ENCODE measurements at places on chromosomes 2 and 18.

DNA sequence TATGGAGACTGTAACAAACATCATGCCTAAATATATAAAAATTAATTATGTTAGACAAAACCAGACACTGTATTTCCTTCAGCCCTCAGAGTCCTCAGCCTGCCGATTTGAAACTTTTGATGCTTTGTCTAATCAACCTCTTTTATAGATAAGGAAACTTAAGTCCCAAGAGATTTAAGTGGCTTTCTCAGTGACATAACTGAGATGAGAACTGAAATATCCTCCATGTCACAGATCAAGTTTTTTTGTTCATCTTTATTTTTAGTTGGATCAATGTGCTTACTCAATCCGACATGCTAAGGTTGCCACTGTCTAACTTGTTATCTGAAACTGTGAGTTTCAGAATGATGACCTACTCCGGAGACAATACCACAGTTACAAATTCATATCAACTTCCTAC is 72.3 kb downstream of the BARD1 start:
- DNase-seq: no peak

DNA sequence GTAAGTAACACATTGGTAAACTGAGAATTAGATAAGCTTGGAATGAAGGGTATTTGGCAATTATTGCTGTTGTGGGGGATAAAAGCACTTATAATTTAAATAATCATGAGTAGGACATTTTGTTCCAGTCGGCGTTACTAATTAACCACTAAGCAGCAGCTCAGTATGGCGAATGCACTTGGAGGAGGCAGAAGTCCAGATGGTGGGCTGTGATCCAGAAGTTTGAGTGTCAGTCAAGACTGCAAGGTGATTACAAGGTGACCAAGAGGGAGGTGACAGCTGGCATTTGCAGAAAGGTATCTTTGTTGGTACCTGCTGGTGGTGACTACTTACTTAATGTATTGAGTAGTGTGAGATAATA is 643.6 kb upstream of the FAM98A start:
- DNase-seq: no peak

DNA sequence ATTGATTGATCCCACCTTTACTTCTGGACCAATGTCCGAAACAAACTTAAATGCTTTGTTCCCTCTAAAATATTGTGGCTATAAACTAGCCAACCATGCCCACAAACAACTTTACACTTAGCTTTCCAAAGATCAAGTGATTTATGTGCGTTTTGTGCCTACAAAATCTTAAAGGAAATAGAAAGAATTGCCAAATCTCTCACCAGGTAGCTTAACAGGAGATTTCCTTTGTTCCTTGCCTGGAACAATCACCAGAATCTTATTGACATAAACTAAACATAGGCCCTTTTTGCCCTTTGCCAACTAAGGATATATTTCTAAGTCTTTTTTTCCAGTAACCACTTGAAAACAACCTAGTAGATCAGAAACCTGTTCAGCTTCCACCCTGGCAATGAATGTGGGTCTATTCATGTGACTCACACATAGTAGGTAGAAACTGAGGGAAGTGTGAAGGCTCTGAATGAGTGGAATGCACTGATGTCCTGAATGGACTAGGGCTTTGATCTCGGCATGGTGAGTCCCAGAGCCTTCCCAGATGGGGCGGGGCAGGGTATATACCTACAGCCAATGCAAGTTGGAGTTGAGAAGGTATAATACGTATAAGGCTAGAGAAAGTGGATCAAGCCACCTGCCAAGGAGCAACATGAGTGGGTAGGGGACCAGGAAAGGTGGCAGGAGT is 94.6 kb upstream of the PPP1CB start:
- no peak for DNase-seq

GRCh38 chr2:180849851-180850250 is 130.6 kb upstream of the UBE2E3 start:
- DNase-seq: no peak

GRCh38 chr18:71011389-71011788 is 722.5 kb downstream of the SOCS6 start:
- DNase-seq: no peak

- DNase-seq: no peak
Observed at GRCh38 chr2:100801402-100801801, 18.5 kb upstream of the NPAS2 start.

- DNase-seq: no peak
Observed at GRCh38 chr2:201513271-201513670, 61.7 kb downstream of the STRADB start.

DNA sequence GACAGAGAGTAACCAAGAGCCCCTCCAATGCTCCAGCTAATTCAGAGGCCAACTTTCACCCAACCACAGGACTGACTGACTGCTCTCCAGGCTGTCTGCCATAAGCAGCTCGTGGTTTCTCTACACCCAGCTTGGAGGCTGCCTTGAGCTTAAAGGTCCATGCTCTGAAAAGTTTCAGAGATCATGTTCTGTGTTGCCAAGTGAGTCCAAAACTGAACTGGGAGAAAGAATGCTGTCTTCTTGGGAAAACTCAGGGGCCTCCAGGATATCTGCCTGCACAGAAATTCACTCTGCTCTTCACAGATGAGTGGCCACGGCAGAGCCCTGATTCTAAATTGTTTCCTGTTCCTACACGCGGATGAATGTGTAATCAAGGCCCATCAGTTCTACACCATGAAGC is 51.1 kb downstream of the LPIN2 start:
- DNase-seq: no peak

- no peak for DNase-seq
Observed at GRCh38 chr2:188176620-188177019, 115.1 kb upstream of the GULP1 start.

GRCh38 chr18:78699499-78699898 is 280.1 kb upstream of the SALL3 start:
- no peak for DNase-seq

DNA sequence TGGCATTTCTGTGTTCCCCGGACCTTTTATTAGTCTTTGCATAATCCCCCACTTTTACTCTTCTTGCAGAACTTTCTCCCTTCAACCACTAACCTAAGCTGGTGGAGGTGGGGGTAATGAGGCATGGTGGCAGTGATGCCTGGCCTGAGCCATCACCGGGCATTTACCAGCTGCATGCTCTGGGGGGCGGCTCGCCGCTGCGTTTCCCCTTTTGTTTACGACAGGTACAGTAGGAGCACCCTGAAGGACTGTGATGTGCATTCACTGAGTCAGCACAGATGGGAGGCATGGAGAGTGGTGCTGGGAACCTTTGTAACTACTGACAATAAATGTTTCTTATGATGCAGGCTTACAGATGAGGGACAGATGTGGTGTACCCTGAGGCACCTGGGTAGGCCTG is 46.9 kb downstream of the PLEKHB2 start:
- DNase-seq: no peak

GRCh38 chr2:119315241-119315925 is 51.3 kb downstream of the C2orf76 start:
- DNase-seq: no peak

DNA sequence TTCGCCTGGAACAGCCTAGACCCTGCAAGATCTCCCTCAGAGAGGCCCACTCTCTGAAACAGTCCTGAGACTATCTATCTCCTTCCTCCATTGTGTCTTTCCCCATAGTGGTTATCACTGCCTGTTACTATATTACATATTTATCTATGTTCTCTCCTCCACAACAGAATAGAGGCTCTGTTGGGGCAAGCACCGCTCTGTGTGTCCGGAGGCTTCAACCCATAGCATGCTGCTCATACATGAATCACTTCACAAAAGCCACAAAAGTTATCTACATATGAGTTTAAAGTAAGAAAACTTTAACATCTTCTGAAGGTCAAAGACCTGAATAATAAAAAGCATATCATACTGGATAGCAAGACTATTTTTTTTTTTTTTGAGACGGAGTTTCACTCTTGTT is 242.1 kb upstream of the HS6ST1 start:
- DNase-seq: no peak

DNA sequence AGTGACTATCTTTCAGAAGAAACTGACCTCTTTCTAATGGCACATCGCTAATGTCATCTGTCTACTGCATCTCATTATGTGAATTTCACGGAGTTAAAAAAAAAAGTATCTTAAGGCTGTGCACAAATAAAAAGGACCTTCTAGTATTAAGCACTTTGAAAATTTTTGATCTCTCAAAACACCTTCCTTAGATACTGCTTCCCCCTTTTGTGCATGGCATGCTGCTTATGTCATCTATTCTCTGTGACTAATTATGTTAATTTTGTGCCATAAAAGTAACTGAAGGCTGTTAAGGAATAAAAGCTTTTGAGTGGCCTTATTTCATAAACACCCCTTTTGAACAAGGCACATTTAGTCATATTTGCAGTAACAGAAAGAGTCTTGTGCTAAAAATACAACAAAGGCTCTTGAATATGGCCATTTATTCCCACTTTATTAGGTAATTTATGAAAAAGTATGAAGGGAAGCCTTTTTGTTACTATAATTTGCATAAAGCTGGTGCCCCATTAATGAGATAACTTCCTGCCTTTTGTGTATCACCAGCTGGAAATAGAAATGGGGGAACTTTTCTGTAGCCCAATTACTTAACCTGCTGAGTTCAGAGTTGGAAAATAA is 1412.0 kb upstream of the ZEB2 start:
- DNase-seq: no peak

DNA sequence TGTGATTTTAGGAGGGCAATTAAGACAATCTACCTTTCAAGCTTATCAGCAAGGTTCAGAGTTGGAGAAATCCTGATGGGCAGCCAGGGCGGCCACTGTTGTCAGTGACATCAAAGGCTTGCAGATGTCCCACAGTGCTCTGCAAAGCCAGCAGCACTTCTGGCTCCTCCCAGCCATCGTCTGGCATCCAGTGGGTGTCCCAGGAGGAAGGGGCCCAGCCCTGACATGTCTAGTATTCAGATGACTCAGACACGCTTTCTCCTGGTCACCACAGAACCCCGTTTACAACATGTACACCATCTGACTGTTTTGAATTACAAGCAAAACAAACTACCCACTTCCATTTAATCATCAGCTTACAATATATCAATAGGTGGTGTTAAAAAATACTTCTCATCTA is 61.4 kb downstream of the CYRIA start:
- no peak for DNase-seq

DNA sequence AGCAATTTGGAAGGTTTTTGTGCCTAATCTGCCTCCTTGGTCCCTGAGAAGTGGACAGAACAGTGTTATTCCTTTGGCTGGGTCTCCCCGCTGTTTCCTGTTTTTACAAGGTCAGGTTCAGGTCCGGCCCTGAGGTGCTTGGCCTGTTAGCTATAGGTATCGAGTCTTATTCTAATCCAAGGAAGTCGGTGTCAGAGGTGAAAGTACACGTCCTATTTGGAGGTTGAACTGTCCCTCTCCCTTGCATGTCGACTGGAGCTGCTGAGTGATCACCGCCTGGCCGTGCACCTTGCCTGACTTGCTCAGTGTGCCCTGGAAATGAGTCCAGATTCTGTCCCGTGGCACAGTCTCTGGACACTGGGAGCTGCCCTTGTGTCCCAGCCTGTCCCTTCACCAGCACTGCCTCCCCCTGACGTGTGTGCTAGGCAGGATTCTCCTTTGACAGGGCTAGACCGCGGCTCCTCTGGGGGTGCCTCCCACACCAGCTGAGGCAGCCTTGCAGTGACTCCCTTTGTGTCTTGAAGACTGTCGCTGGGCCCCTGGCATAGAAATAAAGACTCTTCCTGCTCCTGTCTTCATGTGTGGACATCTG is 65.7 kb upstream of the RBM44 start:
- DNase-seq: no peak

DNA sequence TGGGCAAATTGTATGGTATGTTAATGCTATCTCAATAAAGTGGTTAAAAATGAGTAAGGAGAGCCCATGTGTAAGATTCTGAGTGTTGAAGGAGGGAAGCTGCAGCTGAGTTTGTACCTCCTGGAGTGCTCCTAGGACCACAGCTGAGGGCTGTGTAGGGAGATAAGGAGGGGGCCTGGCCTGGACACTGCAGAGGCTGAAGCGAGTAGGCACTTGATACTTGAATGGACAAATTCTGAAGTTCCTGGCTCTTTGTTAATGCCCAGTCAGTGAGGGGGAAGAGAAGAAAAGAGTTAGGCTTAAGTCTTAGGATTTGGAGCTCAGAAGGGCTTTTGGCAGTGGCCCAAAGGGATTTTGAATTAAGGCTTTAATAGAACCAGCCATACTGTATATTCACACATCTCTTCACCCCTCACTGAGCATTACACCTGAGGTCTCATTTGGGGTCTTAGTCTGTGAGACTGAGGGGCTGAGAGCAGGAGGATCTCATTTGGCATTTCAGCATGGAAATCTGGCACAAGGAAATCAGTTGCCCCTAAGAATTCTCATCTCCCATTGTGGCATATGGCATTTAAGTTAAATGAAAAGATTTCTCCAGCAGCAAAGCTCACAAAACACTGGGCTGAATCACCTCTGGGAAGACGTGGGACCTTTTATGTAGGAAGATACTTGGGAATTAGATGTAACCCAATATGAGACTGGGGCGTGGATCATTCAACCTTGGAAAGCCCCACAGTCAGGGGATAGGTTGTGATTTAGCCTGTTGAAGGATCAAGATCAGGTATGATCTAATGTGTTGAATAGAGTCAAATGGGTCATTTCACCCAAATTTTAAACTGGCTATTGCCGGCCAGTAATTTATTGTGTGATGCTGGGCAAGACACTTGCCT is 46.8 kb downstream of the LIPG start:
- DNase-seq: no peak

- no peak for DNase-seq
Observed at GRCh38 chr18:23235336-23235735, 100.1 kb downstream of the CABLES1 start.

DNA sequence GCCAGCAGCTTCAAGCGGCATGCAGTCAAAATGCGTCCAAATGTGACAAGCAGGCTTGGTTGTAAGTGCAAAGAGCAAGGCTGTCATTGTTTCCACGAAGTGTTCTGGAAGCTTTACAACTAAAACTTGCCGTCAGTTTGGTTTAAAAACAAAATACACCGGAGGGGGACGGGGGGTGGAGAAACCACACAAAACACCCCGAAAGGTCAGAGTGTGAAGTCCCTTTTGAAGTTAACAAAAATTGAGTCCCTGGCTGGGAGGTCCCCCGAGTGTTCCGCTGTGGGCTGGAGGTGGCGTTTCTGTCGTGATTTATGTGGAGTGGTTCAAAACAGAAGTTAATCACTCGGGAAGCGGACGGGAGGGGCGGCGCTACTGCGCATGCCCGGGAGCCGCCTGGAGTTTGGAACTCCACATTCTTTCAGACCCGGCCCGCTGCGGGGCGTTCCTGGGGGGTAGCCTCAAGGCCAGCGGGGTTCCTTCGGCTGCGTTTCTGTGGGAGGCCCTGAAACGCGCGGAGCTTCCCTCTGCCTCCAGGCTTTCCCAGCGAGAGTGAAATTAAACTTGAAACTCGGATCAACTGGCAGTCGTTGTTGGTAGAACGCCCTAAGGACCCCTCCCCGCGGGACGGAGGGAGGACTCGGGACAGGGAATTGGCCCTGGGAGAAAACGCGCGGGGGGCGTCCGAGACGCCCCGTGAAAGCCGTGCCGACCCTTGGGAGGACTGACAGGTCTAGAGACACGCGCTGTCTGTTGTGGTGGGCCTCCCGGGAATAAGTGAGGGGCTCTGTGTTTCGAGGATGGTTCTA is 1.4 kb downstream of the TGIF1 start:
- DNase-seq: peak; percentile 52

DNA sequence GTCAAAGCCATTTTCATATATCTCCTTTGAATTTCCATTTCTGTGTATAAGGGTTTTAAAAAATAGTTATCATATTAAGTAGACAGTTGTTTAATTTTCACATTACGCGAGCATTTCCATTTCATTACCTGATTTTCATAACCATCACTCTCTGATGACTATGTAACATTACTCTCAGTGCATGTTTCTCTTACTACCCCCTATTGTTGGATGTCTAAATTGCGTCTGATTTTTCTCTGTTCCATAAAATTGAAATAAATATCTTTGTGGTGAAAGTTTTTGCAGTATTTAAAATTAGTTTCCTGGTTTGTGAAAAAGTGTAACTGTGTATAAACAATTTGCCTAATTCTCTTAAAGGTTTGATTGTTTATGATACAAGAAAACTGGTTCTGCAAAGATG is 123.8 kb downstream of the MYO1B start:
- DNase-seq: no peak

All from esophagus squamous epithelium (tissue), 5 donors.